Activated CD8-positive, alpha-beta memory T cell treated with anti-CD3 and anti-CD28 coated beads for 4 hours (primary cell): ENCODE measurements at places on chromosomes 4 and X.

DNA sequence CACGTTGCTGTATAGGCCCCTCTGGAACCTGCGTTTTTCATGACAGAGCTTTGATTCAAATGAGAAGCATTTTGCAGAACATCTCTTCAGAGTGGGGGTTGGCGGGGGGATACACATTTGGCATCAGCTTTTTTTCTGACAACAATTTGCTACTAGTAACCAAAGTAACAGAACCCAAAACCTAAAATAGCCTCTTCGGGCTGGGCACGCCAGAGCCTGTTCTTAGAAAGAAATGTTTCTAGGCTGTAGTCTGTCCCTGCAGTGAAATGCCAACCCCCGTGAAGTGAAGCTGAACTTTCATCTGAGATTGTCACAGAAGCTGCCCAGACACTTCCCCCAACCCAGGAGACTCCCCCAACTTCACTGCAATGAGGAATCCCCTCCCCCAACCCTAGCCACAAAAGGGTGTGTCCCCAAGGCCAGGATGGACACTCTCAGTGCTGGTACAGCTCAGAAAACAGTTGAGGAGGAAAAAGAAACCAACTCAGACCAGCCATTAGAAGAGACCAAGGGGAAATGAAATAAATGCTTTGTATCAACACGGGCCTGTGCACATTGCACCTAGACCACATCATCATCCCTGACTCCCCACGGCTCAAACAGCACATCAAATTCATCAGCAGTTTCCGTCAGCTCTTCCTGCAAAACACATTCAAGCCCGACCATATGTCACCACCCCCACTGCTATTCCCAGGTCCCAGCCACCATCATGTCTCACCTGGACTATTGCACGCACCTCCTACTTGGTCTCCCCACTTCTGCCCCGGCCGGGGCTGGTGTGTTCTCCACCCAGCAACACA is 8.4 kb upstream of the MAN2B2 start:
- no peak for DNase-seq

- no peak for DNase-seq
Measured at GRCh38 chr4:69831646-69832325, 28.2 kb downstream of the SULT1E1 start.

DNA sequence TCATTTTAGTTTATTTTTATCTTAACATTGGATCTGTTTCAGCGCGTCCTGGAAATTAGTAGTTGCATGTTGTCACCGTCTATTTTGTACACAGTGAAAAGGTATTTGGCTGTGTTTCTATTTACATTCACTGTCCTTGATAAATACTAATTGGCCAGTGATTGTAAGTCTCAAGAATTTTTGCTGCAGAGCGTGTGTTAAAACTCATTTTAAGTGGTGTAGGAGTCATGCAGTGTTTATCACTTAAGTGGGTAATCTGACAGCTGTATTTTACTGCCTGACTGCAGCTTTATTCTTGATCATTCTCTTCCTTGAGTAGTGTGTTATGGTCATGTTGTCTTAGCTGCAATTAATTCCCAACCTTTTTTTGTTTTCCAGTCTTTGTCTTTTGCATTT is 9.8 kb downstream of the GUCY1A1 start:
- DNase-seq, result no peak

GRCh38 chr4:115678425-115678941 is 565.1 kb upstream of the NDST4 start:
- DNase-seq, result no peak

DNA sequence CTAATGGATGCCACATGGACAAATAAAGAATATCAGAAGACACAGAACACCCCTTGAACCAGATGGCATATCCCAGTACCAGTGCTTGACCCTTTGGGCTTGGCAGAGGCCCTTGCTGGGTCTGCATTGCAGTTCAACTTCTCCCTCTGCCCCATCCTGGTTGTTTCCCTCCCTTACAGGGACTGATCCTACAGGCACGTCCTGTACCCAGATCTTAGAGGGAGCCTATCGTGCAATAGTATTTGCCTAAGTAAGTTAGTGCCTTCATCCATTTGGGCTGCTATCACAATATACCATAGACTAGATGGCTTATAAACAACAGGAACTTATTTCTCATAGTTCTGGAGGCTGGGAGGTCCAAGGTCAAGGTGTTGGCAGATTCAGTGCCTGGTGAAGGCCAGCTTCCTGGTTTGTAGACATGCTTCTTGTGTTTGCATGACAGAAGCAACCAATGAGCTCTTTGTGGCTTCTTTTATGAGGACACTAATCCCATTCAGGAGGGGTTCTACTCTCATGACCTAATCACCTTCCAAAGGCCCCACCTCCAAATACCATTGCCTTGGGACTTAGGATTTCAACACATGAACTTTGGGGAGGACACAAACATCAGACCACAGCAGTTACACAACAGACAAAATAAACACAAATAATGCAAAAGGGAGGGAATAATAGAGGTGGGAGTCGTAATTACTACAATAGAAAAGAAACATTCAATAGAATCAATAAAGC is 146.5 kb upstream of the MSX1 start:
- no peak for DNase-seq

DNA sequence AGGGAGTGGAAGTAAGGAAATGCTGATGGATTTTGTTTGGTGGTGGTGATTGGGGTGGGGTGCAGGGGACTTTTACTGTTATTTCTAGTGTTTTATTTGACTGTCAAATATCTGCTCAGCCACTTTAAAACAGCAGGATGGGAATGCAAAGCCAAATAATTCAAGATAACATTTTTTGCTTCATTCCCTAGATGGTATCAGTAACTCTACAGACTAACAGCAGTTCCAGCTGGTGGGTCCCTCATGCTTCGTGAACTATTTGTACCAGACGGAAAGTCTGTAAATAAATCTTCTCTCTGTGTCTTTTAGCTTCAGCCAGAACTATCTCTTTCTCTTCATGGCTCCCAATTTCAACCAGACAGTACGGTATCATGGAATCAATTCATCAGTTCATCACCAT is 27.5 kb downstream of the GPR143 start:
- DNase-seq, result no peak

DNA sequence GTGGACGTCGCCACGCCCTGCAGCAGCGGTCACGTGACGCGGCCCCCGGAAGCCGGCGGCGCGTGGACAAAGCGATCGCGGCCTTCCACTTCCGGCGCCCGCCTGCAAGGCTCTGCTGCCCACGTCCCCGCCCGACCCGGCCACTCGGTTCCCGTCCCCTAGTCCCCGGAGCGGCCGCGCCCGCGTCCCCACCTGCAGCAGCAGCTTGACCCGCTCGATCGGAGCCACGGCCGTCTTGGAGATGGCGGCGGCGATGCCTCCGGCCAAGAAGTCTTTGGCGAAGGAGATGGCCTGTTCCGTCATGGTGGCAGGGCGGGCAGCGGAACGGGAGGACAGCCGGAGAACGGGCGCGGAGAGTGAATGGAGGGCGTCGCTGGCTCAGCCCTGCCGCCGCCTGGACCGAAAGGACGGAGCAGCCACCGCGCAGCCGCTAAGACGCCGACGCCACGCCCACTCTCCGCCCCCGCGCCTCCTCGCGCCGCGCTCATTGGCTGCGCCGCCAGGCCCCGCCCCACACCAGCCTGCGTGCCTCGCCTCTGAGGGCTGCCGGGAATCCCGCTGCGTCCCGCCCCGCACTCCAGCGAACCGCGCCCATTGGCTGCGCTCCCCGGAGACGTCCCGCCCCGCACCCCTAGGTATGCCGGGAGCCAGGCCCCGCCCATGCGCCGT is at the start of gene SLC25A6:
Gene SLC25A6 (minus strand): TSS at position 407 of the 669 bp plus-strand sequence. CDS start 104 bp downstream, at position 303.
- DNase-seq, result peak; percentile 99
